ENCODE measurements at places on chromosomes 4 and X.

DNA sequence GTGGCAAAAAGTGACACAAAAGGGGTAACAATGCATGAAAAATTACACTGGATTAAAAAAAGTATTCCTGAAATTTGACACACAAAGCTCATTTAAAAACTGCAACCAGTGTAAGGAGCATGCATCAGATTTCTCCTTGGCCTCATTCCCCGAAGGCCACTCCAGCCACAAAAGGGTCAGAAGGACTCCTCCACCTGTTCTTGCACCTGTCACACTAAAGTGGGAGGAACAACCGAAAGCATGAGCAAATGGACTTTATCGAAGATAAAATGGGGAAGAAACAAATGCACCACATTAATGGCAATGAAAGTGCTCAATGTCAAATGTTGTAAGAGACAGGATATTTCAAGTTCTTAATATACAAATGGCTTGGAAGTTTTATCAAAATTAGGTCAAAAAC lies 88.2 kb downstream of the ADGRA3 start:
- DNase-seq = no peak

GRCh38 chr4:182960746-182961145 lies 43.6 kb upstream of the DCTD start:
- no peak for DNase-seq

DNA sequence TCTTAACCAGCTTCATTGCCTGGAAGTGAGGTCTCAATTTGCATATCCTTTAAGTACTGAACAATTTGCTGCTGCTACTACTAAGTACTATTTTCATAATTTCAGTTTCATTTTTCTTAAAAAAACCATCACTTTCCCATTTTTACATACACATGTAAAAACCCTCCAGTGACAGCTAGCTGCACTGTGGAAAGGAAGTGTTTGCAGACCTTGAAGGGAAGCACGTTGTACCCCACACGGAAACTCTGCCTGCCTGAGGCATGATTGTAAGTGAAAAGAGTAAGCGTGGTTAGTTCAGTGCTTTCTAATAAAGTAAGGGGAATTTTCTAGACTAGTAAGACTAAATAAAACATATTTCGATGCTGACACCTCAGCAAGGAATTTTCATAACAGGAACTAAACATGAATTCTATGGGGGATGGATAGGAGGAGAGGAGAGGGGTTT lies 103.6 kb downstream of the RAPGEF2 start:
- no peak for DNase-seq

DNA sequence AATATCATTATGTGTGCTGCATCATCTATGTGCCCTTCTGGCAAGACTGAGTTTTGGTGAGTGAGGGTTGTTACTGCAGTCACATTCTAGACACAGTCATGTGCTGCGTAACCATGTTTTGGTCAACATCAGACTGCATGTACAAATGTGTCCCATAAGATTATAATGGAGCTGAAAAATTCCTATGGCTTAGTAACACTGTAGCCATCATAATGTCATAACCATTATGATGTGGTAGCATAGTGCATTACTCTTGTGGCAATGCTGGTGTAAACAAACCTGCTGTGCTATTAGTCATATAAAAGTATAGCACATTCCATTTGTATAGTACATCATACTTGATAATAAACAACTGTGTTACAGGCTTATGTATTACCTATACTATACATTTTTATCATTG lies 198.1 kb upstream of the NUDT6 start:
- DNase-seq = no peak

DNA sequence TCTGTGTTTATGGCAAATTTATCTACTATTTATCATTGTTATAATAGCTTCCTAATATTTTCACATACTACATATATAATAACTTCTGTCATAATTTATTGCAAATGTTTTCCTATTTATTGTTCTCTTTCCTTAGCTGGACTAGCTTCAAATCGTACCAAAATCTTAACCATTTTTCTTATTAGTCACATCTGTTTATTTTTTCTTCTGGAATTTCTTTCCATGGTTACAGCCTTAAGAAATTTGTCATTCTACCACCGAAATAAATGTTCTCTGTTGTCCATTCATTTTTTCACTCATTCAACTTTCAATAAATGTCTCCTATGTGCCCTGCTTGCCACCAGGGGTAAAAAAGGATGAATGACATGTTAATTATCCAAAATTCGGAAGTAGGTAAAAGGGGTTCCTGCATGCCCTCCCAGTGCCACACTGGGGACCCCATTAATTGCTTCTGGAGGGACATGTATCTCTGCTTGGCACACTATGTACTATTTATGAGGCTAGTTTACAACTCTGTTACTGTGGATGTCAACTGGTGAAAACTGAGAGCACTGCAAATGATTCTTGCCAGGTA lies 182.1 kb downstream of the SH3KBP1 start:
- DNase-seq = no peak

DNA sequence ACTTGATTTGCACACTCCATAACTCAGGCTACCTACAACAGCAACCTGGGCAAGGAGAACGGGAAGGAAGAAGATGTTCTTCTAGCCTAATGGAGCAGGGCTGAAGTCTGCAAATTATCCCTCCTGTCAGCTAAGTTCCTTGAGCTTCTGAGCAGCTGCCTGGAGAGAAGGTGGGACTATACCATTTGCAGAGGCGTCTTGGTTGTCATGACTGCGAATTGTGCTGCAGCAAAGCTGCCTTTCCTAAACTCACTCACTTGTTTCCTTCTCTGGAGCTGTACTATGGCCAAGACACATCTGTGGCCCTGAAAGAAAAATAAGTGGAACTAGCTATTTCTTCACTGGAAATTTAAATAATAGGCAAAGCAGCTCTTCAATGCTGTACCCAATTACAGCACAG lies 682.4 kb upstream of the GRIA3 start:
- no peak for DNase-seq
